Ascending aorta (tissue), 2 donors: ENCODE measurements at places on chromosomes 13 and 19. TPM values are rescaled to one million over a fixed set of nuclear protein-coding genes. Genes with fewer than 3 reads are reported as not detected.

NECTIN2 gene
- 125 TPM for total RNA-seq

GRCh38 chr13:21749410-21749809 is 78.5 kb downstream of the FGF9 start:
- no peaks in the 10 kb centered on the region for H3K27me3 ChIP-seq
- H3K4me1 ChIP-seq: no peaks in the 10 kb centered on the region
- H3K27ac ChIP-seq: no peak overlapping the region
- no peak for DNase-seq
- H3K4me3 ChIP-seq: no peak overlapping the region

DNA sequence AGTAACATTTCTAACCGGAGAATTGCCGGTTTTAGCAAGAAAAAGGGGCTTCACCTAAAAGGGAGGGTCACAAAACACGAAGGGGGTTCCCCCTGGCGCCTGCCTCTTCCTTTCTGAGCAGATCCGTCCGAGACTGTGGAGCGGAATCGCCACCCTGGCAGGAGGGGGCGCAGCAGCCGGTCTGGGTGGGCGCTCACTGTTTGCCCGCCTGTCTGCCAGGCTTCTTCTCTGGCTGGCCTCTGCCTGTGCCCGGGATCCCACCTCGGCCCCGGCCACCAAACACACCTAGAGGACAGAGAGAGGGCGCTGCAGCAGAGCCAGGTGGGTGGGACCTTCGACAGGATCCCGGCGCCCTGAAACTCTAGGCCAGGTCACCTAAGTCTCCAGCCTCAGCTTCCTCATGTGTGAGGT is 15.6 kb downstream of the LSM4 start:
- peak overlapping the region; percentile 44 for H3K4me3 ChIP-seq
- H3K27me3 ChIP-seq: no peaks in the 10 kb centered on the region
- peaks cover 56% of the 10 kb centered on the region for H3K4me1 ChIP-seq
- no peak for DNase-seq
- peak overlapping the region; percentile 100 for H3K27ac ChIP-seq

GRCh38 chr13:98215508-98215907 is 38.4 kb upstream of the RNF113B start:
- H3K4me3 ChIP-seq: no peak overlapping the region
- DNase-seq: no peak
- no peaks in the 10 kb centered on the region for H3K27me3 ChIP-seq
- no peak overlapping the region for H3K27ac ChIP-seq
- peaks cover 6% of the 10 kb centered on the region for H3K4me1 ChIP-seq

DNA sequence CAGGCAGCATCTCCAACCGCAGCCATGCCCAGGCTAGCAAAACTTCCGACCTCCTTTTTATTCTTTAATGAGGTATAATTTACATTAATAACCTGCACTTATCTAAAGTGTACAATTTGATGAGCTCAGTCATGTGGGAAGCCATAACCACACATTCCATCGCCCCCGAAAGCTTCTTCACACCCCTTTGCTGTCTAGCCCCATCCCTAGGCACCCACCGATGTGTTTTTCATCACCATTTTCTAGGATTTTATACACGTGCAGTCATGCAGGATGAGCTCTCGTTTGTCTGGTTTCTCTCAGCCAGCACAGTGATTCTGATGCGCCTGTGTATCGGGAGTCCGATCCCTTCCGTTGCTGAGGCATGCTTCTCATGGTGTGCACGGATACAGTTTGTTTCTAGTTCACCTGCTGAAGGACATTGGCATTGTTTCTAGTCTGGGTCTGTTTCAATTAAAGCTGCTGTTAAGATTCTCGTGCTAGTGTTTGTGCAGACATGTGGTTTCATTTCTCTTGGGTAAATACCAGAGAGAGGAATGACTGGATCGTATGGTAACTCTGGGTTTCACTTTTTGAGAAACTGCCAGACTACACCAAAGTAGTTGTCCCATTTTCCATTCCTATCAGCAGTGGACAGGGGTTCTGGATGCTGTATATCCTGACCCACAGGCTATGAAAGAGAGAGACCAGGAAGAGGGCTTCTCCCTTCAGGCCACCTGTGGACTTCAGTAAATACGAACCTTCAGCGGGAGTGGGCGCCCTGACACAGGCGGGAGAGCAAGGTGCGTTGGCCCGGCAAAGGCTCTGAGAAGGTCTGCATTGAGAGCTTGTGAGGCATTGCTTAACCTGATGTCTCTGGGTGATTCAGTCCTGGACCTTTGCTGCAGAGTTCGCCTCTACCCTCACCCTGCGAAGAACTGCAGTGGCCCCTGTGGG is 4.9 kb downstream of the AP1M1 start:
- H3K27ac ChIP-seq: no peak overlapping the region
- H3K4me3 ChIP-seq: no peak overlapping the region
- peaks cover 18% of the 10 kb centered on the region for H3K4me1 ChIP-seq

- no peaks in the 10 kb centered on the region for H3K27me3 ChIP-seq
- no peak overlapping the region for H3K27ac ChIP-seq
- H3K4me3 ChIP-seq: no peak overlapping the region
- DNase-seq: no peak
Measured at GRCh38 chr13:53004573-53004972, 24.0 kb upstream of the OLFM4 start.

- no peak for DNase-seq
- no peak overlapping the region for H3K4me3 ChIP-seq
- peaks cover 74% of the 10 kb centered on the region for H3K36me3 ChIP-seq
Measured at GRCh38 chr19:34337739-34338138, 27.3 kb upstream of the GPI start.

GRCh38 chr19:16003391-16003790 is 54.6 kb downstream of the OR10H4 start:
- peaks cover 10% of the 10 kb centered on the region for H3K4me1 ChIP-seq
- no peak for DNase-seq
- no peaks in the 10 kb centered on the region for H3K36me3 ChIP-seq
- H3K4me3 ChIP-seq: no peak overlapping the region
- H3K27me3 ChIP-seq: no peaks in the 10 kb centered on the region
- no peak overlapping the region for H3K27ac ChIP-seq

GRCh38 chr13:47678201-47678968 is 322.7 kb downstream of the SUCLA2 start:
- no peaks in the 10 kb centered on the region for H3K36me3 ChIP-seq
- no peak for DNase-seq
- H3K27ac ChIP-seq: no peak overlapping the region
- no peaks in the 10 kb centered on the region for H3K4me1 ChIP-seq
- H3K4me3 ChIP-seq: no peak overlapping the region
- no peaks in the 10 kb centered on the region for H3K27me3 ChIP-seq

- DNase-seq: no peak
- no peaks in the 10 kb centered on the region for H3K27me3 ChIP-seq
- no peaks in the 10 kb centered on the region for H3K4me1 ChIP-seq
- no peak overlapping the region for H3K27ac ChIP-seq
- no peak overlapping the region for H3K4me3 ChIP-seq
Measured at GRCh38 chr19:39052243-39052746, 19.9 kb upstream of the FBXO27 start.
